SW 1271 (cell line): ENCODE measurements at places on chromosomes 6 and 20.

- peak; percentile 16 for DNase-seq
These were observed 757.0 kb upstream of the MMS22L start for GRCh38 chr6:98039904-98040607.

- DNase-seq = no peak
These were observed 591.6 kb downstream of the UTRN start for GRCh38 chr6:144876689-144877088.

DNA sequence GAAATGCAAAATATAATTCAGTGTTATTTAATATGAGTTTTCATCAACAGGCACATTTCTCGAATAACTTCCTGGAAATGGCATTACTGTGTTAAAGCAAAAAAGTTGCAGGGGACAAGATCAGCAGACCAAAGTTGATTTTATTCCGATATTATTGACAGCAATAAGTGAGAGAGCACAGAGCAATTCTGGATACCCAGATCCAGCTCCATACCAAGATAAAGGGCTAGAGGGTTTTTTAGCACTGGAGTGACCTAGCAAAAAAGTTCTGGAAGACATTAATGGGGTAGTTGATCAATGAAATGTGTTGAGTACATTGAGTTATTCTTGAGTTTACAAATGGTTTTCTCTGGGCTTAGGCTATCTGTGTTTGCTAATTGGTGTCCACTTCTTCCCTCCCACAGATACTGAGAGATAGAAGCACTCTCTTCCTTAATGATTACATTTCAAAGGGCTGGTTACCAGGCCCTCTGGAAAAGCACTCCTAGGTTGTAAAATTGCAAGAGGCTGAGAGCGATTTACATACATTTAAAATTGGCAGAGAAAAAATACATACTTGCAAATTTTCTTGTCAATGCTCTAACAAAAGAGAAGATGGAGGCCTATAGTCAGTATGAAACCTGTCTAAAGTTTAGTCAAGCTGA lies 47.0 kb upstream of the MANEA start:
- DNase-seq = no peak

GRCh38 chr6:27879837-27880236 lies 32.4 kb downstream of the OR2B2 start:
- DNase-seq = no peak

DNA sequence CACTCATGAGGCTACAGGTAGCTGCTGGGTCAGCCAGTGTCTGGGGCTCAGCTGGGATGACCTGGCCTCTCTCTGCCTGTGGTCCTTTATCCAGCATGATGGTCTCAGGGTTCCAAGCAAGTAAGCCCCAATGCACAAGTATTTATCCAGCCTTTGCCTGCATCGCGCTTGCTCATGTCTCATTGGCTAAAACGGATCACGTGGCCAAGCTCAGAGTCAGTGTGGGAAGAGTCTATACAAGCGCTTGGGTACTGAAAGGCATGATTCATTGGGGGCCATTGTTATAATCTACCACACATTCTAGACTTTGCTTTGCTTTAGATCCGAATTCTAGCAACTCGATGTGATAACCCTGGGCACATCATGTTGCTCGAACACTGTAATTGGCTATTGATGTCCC lies 48.3 kb downstream of the PPP1R16B start:
- no peak for DNase-seq

DNA sequence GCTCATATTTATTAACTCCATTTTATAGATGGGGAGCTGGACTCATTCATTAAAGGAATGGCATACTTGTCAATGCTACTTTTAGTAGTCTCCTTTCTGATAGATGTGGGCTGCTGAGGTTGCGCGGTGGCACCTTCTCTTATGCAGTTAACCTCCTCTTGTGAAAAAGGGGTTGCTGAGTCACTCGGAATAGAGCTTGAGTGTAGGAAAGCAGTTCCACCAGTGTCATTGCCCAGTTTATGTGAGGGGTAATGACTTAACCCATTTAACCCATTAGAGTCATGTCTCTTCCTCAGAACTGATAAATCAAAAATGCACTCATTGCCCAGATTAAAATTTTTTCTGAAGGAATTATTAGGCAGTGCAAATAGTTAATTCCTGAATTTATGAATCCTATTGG lies 6.3 kb downstream of the MAPK14 start:
- DNase-seq = no peak

DNA sequence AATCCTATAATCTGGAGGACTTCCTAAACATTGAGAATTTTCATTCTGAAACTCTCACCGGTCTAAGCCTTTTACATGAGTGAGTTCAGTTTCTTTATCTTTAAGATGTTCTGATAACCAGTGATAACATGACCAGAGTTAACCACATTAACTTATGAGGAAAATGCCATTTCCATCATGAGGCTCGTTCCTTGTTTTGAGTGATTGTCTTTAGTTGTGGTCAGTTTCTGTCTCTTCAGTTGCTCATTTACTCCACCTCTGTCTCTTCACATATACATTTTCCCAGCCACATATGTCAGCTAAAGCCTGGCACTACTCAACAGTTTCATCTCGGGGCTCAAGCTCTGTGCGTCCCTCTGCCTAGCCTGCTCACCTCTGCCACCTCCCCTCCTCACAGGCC lies 70.4 kb downstream of the JAG1 start:
- no peak for DNase-seq

DNA sequence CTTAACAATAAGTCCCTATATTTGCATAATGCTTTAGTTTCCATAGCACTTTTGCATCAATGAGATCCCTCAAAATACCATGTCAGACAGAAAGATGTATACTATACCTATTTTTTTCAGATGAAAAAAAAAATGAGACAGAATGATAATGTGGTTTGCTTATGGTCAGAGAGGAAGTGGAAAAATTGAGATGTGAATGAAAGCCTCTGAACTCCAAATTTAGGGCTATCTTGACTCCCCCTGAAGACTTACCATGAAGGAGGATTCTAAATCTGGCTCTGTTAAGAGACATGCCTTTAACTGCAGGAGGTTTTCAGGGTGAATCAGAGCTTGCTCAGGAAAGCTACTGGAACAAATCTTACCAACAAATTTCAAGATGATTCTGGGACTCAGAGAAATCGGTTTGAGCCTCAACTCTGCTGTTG lies 176.2 kb downstream of the ISM1 start:
- no peak for DNase-seq

GRCh38 chr20:33843050-33843449 lies 31.9 kb downstream of the CHMP4B start:
- no peak for DNase-seq

DNA sequence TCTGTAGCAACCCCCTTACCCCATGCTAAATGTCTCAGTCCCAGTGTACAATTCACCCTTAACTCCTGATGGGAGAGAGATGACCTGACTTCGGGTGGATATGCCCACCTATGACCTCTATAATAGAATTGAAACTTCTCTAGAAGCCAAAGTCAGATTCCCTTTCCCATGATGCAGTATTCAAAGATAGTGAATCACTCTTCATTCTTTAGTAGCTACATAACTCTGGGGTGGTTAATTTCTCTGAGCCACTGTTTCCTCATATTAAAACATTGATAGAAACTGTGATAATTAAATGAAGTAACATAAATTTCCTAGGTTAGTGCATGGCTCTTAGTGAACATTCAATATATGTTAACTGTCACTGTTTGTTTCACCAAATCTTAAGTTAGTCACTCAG lies 500.4 kb downstream of the COL12A1 start:
- DNase-seq = peak; percentile 4

DNA sequence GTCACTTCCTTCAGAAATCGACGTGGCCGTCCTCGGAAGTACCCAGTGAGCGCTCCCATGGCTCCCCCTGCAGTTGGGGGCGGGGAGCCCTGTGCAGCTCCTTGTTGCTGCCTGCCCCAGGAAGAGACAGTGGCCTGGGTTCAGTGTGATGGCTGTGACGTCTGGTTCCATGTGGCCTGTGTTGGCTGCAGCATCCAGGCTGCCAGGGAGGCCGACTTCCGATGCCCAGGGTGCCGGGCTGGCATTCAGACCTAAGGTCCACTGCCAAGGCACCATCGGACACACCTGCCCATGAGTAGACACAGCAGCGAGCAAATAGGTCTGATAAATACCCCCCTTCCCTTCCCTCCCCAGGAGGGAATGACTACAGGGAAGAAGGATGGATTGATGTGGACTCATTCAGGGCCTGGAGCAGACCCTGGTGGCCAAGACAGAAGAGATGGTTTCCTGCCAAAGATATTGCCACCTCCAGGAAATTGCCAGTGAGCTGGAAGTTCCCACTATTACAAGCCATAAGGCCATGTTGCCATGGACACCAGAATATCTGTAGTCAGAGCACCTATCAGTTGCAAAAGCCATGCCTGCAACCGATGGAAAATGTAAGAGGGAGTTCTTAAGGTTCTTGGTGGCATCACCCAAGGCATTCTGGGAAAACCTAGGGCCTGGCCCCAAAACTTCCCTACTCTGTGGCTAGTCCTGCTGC lies 4.2 kb downstream of the TCF19 start:
- no peak for DNase-seq
